GM18507 (cell line): ENCODE measurements at places on chromosomes 2 and 18.

- no peak for DNase-seq
Measured at GRCh38 chr2:92074549-92074898, 2796.7 kb upstream of the TEKT4 start.

- no peak for DNase-seq
Measured at GRCh38 chr18:48186861-48187260, 222.3 kb downstream of the ZBTB7C start.

DNA sequence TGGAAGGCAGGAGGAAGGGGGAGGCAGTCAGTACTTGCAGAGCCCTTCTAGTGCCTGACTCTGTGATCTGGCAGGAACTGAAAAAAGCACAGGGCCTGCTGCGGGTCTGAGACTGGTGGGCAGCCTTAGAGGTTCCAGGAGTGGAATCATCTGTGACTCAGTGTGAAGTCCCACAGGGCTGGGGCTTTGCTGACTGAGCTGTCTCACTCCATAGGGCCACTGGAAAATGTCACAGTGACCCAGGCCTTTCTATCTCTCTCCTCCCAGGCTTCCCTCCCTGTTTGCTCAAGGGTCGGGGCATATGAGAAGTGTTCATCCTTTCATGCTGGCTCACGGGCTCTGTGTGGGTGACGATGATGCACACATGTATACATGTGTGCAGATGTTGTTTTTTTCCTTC is 47.1 kb upstream of the ZFP36L2 start:
- DNase-seq = no peak

DNA sequence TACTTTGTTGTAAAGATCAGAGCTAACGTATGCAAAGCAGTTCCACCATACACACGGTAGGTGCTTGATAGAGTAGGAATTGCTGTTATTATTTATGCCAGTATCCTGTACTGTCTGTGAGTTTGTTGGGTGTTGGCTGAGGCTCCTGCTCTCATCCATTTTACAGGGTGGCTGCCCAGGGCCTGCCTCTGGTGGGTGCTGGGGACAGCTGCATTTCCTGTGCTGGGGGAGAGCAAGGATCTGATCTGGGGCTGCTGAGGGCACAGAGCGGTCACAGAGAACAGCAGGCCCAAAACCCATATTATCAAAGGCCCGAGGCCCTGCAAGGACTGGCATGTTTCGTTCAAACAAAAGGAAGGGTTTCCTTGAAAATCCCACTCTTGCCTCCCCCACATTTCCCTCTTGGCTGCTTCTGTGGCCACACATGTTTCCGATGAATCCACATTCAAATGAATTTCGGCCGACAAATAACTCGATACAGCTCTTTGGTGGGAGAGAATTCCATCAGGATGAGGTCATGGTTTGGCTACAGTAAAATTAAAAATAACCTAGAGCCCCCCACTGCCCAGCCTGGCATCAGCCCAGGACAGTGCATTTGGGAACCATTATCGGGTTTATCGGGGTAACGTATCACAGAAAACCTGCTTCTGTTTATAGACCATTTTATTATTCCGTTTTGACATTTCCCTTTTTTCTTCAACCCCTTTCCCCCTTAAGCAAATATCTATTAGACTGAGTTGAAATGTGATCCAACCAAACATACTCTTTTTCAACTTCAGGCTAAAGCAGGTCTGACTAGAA is 143.4 kb downstream of the CYRIA start:
- no peak for DNase-seq

DNA sequence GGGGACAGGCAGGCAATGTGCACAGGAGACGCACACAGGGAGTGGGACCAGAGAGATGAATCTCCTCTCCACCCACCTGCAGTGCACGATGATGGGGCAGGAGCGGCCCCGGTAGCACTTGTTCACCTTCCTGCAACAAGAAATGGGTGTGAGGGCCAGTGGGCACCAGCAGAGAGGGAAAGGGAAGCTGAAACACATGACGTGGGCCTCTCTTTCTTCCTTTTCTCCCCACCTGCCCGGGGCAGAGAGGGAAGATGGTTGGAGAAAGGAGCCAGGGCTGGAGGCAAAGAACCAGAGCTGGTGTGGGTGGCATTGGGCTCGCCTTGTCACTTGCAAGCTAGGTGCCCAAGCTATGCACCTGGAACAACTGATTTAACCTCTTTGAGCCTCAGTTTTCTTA is 12.2 kb downstream of the DNAJB2 start:
- no peak for DNase-seq

DNA sequence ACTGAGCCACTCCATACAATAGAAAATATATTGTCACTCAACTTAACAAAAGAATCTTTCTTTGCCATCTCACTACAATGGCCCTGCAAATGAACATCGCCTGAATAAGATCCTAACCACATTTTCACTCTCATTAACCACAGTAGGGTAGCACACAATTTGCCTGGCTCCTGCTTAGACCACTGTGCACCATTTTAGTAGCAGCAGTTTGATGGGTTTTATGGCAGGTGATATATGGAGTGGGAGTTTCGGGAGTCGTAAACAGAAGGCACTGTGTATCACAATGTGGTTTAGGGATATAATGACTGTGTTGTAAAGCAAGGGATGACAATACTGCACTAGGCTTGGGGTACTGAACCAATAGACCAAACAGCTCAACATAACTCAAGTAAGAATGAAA is 617.4 kb downstream of the BCL11A start:
- no peak for DNase-seq

DNA sequence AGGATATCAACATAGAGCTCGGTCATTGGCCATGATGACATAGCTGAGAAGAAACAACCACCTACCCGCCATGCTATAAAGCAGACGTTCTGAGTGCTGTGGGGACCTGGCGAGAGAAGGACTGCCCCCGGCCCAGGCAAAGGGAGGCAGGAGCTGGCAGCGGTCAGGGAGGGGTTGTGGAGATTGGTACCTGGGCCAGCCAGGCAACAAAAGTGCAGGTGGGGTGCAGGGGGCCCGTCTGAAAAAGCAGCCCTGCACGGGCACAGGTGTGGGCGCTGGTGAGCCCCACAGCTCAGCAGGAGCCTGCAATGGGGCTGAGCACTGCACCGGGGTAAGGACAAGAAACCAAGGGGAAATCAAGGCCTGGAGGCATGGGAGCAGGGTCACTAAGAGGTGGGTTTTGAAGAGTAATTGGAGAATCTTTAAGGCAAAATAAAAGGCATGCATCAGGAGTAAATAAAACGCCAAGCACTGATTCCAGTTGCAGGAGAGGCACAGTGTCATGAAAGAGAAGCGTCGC is 464.0 kb downstream of the EIPR1 start:
- no peak for DNase-seq

DNA sequence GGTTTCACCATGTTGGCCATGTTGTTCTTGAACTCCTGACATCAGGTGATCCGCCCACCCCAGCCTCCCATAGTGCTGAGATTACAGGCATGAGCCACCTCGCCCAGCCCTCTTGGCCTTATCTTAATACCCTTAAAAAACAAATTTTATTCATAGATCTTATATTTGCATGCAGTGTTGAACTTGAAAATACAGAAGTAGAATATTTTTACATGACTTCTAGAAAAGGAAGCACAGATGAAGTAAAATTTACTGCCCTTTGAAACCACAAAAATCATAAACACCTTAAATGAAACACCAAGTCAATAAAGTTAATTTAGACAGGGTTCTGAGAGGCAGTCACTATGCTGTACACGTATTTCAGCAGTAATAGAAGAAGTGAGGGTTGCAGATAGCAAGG is 145.7 kb downstream of the CERS6 start:
- DNase-seq = no peak

DNA sequence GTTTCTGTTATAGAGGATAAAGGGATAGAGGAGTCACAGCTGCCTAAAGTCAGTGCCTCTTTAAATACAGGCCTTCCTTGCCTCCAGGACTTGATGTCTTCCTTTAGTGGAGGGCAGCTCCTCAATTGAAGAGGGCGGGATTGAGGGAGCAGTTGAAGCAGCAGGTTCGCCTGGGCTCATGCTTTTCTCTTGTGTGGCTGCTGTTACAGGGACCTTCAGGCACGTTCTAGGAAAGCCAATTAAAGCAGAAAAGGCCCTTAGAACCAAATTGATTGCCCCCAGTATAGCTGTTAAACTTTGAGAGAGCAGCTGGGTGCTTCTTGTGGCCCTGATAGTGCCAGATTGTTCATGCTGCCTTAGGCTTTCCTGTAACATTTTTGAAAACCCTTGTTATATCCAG is 42.0 kb upstream of the LTBP1 start:
- DNase-seq = no peak

DNA sequence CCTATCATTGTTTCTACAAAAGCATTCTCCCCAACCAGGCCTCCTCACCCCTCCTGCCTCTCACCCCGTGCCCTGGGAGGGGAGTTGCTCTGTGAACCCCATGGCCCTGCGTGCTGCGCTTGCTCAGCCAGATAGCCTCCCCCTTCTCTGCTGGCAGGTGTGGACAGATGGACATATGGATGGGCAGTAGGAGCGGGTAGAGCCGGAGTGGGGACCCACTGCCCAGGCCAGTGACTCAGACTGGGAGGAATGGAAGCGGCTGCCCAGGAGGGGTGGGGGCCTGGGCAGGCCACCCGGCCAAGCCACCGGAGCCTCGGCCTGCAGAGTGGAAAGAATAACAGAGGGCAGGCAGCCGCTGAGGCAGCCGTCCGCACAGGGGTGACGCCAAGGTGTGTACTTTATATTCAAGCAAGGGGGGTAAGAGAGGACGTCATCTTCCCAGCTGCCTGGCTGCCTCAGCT is 8.7 kb downstream of the CYP26B1 start:
- DNase-seq = no peak

DNA sequence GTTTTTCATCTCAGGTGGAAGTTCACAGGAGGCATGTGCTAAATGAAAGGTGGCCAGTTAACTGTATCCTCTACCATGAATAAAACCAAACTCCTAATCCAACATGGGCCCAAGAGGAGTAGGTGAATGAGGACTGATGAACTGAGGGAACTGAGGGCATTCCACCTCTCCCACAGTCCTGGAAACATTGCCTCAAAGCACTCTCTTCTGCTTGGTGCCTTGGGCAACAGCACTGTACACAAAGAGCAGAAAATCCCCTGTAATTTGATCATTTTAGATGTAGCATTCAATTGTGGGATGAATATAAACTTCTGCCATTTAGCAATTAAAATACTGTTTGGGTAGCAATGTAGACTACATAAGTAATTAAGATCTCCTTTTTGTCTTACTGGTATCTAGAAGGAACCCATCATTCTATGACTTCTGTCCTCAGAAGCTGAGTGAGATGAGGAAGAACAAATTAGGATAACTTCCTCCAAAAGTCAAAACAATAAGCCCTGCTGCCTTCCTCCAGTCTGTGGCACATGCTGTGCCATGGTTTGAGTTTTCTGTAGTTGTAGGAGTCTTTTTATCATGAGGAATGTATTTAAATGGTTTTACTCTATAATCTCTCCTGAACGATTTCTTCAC is 86.7 kb upstream of the ZEB2 start:
- DNase-seq = no peak

DNA sequence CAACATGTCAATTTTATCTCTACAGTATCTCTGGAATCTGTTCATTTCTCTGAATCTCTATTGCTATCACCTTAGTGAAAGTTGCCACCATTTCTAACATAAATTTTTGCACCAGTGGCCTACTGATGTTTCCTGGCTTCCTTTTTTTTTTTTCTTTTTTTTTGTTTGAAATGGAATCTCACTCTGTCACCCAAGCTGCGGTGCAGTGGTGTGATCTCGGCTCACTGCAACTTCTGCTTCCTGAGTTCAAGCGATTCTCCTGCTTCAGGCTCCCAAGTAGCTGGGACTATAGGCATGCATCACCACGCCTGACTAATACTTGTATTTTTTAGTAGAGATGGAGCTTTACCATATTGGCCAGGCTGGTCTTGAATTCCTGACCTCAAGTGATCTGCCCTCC is 35.1 kb downstream of the KCNJ13 start:
- no peak for DNase-seq

GRCh38 chr2:68799140-68800026 is 64.8 kb downstream of the ARHGAP25 start:
- DNase-seq = no peak
